ENCODE measurements at places on chromosomes 16 and 17.
A peak's percentile ranks its signal among the peaks of the same experiment; 100 is the strongest.

DNA sequence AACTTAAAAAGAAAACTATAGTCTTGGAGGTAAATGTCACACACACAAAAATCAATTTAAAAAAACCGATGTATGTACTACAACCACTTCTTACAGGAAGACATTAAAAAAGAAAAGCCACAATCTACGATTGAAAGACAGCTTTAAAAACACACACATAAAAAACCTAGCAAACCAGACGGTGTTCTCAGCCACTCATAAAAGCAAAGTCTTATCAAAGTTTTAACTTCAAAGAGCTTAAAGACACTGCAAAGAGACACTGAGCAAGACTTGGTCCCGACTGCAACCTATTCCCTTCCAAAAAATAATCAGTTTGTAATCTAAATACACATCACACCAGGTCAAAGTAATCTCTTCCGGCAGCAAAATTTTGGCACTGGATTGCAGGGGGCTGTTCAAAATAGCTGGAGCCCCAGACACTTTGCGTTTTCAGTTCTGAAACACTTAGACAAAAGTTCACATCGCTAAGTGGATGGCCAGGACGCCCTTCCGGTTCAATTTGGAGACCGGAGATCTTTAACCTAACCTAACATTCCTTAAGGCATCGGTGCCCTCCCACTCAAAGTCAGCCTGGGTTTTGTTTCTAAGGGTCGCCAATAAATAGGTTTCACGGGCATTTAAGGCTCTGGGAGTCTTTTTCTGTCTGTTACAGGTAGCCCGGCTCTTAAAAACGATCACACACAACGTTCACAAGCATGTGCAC lies 2.6 kb downstream of the ZCCHC14 start:
- peak; percentile 30 for DNase-seq

DNA sequence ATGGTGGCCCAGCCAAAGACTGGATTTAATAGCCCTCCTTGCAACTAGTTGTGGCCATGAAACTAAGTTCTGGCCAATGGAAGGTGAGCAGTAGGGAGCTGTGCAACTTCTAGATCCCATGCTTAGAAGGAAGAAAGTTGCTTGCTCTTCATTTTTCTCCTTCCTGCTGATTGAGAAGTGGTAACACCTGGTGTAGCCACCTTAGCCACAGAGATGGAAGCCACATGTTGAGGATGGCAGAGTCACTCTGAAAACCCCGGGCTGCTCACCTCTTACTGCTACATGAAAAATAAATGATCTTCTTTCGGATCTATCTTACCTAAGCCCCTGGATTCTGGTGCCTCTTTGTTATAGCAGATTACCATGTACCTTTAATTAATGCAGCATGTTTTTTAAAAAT lies 10.3 kb upstream of the ATP5MC1 start:
- no peak for DNase-seq

GRCh38 chr16:10181196-10182162 lies 749 bp downstream of the GRIN2A start:
- DNase-seq: peak; percentile 7

DNA sequence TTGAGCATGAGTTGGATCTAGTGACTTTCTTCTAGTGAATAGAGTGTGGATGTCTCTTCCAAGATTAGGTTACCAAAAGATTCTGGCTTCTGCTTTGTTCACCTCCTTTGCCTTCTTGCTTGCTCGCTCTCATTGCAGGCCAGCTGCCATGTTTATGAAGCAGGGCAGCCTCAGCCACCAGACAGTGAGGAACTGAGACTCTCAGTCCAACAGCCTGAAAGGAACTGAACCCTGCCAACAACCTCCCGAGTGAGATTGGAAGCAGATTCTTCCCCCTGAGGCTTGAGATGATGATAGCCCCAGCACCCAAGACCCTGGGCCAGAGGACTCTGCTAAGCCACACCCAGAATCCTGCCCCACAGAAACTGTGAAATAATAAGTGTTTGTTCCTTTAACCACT lies 48.4 kb downstream of the NOG start:
- no peak for DNase-seq

GRCh38 chr17:6546069-6546718 lies 10.2 kb downstream of the PITPNM3 start:
- DNase-seq: no peak

GRCh38 chr17:78541488-78542206 lies 35.5 kb downstream of the DNAH17 start:
- DNase-seq: no peak

DNA sequence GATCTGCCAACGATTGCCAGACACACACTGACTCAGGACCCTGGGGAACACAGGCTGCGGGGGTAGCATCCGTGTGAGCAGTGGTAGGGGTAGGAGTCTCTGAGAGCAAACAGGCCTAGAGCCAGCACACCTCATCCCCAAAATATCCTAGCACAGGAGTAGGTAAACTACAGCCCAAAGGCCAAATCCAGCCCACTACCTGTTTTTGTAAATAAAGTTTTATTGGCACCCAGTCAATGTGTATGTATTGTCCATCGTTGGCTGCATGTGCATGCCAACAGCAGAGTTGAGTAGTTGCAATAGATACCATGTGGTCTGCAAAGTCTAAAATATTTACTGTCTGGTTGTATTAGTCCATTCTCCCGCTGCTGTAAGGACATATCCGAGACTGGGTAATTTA lies 55.5 kb upstream of the GPRC5B start:
- DNase-seq: no peak
